RWPE2 (cell line): ENCODE measurements at places on chromosomes 3 and 15.

- no peak for DNase-seq
These were observed 660 bp upstream of the RTF1 start for GRCh38 chr15:41416128-41416741.

- no peak for DNase-seq
These were observed 16.0 kb downstream of the ANKRD28 start for GRCh38 chr3:15781637-15782402.

DNA sequence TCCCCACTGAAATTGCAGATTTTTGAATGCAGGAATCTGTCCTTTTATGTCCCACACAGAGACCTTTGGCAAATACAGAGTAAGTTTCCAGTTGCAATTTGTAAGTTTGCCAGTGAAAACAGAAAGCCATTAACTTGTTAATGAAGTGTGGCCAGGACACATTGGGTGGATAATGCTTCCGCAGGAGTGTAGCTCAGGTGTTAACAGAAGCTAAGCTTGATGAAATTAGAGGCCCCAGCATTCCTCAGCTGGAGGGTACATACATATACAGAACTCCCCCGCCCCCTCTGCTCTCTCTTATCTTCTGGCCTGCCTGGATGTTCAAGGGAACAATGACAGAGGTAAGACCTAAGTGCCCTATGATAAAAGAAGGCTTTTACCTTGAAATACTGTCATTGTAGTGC is 8.1 kb upstream of the LRRC2 start:
- no peak for DNase-seq

- DNase-seq: no peak
These were observed 87.7 kb downstream of the ETFA start for GRCh38 chr15:76223521-76223920.

DNA sequence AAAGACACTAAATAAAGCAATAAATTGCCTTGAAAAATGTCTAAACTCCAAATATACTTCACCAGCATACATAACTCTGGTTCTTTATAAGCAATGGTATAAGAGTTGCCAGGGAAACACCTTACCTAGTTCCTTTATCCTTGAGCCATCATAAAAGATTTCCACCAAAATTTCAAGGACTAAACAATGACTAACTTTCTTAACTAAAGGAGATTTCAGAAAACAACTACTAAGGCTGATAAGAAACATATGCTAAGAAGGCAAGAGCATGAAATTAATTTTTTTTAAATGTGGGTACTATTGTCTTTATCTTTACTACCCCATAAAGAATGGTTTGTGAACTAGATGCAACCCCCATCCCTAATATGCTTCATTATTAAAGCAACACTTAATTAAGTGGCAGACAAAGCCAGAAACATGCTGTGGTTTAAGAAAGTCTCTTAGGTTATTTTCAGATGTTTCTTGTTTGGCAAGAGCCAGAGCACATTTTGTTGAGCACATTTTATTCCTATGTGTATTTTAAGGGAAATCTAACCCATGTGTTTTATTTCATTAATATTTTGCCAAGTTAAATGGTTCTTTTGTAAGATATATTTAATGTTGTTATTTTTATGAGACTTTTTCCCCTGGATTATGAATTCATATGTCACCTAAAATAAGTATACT is 17.4 kb upstream of the VEPH1 start:
- no peak for DNase-seq

- DNase-seq: no peak
These were observed 467.4 kb downstream of the GRM7 start for GRCh38 chr3:7328339-7328738.

GRCh38 chr15:53458736-53459135 is 300.7 kb downstream of the WDR72 start:
- DNase-seq: no peak

DNA sequence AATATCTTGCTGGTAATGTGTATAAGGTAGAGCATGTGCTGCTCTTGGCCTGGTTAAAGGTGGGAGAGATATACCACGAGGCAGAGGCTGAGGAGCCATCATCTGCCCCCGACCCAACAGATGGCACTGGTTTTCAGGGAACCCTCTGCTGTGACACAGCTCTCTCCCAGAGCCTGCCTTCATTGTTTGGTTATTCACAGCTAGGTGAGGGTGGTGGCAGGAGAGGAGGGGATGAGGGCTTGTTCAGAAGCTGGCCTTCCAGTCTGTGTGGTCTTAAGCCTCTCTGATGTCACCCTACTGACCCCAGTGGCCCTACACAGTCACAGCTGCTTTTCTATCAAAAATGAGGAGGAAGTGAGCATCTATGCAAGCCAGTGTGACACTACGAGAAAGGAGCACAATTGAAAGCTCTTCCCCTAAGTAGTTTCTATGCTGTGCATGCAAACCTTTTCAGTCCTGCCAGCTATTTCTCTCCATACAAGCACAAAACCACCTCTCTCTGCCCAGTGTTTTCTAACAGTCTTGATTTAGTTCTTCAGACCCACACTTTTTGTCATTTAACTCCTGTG is 258.4 kb upstream of the AGTR1 start:
- no peak for DNase-seq

DNA sequence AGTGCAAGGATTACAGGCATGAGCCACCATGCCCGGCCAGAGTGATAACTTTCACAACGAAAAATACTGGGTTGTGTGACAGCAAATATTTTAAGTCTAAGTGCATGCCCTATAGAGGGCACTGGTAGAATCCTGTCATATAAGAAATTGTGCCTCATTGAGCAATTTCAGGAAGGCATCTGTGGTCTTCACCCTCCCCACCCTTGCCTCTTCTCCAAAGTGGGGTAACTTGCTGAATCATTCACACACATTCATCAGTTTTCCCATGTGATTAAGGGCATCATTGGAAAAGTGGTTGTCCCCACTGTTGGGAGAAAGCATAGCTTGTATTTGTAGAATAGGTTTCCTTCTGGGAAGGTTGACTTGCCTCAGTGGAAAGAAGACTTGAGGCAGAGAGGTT is 9.2 kb downstream of the MITF start:
- no peak for DNase-seq

- DNase-seq: no peak
These were observed 6.8 kb downstream of the ALDH1A2 start for GRCh38 chr15:58058729-58059128.

DNA sequence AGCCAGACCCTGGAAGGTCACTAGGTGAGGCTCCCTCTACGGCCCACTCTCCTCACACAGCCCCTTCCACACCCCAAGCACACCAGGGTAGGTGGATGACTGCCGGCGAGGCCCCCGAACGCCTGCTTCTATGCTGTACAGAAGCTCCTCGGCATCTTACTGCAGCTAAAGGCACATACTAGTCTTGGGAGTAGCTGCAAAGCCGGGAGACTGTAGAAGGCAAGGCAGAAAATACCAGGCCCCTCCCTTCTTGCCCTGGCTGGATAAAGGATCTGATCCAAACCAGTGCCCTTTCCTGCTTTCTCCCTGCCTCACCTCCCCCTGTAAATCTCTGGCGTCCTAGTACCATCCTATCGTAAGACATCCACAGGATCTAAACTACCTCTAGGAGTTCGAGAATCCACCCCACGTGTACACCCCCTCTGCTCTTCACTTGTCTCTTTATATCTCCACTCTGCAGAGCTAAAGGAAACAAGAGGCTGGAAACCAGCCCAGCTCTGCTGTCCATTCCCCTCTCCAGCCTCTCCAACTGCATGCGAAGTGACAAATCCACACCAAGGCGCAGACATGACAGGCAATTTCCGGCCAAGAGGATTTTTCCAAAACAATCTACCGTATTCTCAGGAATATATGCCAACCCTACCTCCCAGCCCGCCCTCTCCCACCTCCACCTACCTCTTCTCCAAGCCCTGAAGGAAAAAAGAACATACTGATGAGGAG is 11.8 kb downstream of the TNK2 start:
- no peak for DNase-seq

DNA sequence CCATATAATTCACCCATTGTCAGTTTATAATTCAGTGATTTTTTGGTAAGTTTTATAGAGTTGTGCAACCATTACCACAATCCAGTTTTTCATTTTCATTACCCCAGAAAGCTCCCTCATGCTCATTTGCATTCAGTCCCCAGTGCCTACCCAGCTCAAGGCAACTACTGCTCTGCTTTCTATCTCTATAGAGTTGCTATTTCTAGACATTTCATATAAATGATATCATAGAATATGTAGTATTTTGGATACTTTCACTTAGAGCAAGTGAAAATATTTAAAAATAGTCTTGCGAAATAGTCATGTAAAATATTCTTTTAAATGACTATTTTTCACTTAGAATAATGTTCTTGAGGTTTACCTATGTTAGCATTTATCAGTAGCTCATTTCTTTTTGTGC is 42.1 kb downstream of the ZNF654 start:
- DNase-seq: no peak

- DNase-seq: no peak
These were observed 5.3 kb downstream of the POU1F1 start for GRCh38 chr3:87270908-87271700.

- peak; percentile 95 for DNase-seq
These were observed at the start of gene LCMT2 for GRCh38 chr15:43329960-43330779. Gene LCMT2, minus strand, starts transcription at chr15:43330573. Its CDS starts 84 bp downstream, at chr15:43330489.

GRCh38 chr3:23303601-23304217 is 100.6 kb downstream of the UBE2E2 start:
- no peak for DNase-seq

- DNase-seq: no peak
These were observed 397.8 kb upstream of the NR2F2 start for GRCh38 chr15:95932676-95933075.

DNA sequence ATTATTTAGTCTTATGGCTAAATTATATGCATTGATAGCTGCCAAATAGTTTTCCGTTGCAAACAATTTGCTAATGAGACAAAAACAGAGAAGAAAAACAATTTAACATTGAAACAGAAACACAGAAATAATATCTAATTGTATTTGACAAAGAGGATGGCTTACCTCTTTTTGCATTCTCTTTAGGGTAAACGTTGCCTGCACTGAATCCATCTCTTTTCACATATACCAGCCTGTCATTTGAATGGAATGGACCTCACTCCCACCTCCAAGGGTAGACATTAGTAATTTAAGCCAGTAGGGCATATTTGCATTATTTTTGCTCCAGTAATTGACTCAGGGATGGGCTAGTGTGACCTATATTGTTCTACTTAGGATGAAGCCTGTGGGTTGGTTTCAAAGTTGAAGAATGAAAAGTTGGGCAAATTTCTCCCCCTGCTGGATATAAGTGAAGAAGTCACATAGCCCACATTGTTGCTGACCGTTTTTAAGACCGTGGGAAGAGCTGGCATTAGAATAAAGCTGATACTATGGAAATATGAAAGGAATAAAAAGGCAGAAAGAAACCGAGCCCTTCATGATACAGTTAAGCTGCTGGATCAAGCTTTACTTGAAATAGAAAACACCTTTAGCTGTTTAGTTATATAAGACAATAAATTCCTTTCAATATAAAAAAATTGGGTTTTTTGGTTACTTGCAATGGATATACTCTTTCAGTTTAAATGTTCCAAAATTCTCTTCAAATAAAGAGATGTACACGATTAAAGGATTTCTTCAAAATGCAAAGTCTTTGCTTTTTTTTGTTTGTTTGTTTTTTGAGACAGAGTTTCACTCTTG is 26.9 kb downstream of the PIERCE2 start:
- DNase-seq: no peak

- no peak for DNase-seq
These were observed 392.8 kb downstream of the RSL24D1 start for GRCh38 chr15:54803987-54804386.

GRCh38 chr3:165195241-165195639 is 944 bp downstream of the SLITRK3 start:
- DNase-seq: no peak

DNA sequence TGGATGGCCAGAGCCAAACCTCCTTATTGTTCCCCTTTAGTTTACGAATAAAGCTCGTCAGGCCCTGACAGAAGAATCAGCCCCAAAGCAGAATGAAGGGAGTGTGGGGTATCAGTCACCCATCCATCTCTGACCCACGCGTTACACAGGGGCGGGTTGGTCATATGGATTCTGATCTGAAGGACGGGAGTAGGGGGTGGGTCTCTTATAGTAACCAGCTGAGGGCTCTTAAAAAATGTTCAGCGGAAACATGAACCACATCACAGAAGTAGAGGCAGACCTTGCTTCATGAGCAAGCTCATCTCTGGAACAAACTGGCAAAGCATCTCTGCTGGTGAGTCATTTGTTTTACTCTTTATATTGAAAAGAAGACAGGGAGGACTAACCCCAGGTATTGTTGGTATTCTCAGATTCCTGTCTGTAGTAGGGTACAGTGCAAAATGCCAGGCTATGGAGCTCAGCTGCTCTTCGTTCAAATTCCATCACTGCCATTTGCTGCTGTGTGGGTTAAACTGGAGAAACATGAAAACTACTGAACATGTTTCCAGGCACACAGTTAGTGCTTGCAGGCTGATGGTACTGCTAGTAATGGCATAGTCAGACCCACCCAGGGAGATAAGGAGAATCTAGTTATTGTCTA is at the start of gene CXCR6:
Gene CXCR6 (plus strand): TSS at position 258 of the 640 bp plus-strand sequence. CDS start 3,018 bp downstream, outside the sequence.
- DNase-seq: no peak

GRCh38 chr3:151900884-151901643 is 27.6 kb downstream of the SUCNR1 start:
- no peak for DNase-seq

- DNase-seq: no peak
These were observed 54.1 kb downstream of the NFKBIZ start for GRCh38 chr3:101903451-101903871.

DNA sequence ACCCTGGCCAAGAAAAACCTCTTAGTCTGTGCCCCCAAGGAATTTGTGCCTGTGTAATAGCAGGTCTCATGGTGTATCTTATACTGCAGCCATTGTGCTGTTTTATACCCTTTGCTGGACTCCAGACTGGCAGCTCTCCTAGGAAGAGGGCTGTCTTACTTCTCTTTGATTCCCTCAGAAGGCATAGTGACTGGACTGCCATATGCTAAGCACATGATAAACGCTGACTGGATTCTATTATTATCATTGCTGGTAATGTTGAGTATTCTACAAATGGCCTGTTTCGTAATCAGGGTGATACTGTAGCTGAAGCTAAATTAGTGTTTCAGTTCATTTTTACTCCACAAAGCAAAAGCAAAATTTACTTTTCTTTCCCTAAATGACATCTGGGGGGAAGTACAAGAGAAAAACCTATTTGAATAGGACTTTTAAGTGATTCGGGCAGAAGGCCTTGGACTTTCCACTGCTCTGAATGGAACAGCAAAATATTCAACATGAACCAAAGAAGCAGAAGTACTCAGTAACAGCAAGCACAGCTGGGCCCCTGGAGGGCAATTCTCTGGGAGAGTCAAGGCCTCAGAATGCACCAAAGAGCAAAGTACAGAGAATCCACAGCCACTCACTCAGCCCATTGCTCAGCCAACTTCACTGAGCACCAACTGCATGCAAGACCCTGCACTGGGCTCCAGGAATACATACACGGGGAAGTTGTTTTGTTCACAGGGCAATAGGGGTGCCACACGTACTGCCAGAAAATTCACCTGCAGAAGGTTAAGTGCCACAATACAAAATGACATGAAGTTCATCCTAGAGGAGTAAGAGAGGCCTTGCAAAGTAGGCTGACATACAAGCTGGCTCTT is 7.9 kb upstream of the BCL2A1 start:
- no peak for DNase-seq
